ENCODE measurements at places on chromosomes 4 and X.
A peak's percentile ranks its signal among the peaks of the same experiment; 100 is the strongest.

GRCh38 chrX:125769628-125770027 is 396.5 kb downstream of the DCAF12L2 start:
- DNase-seq = no peak

DNA sequence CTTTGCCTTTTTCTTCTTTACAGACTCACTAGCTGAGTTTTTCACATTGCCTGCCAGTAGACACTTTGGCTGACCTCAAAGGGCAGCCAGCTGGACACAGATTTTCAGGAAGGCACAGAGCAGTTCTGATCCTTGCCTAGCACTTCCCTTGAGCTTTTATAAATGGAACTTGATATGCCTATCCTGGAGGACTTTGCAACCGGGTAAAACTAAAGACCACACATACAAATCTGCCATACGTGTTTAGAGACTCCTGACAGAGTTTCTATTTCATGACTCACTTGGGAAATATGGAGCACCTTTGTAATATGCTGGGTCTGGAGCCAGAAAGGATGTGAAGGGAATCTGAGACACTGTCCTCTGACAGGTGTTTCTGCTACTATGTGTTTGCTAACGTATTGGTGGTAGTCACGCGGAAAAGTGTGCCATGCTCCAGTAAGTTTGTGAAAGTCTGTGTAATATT is 56.7 kb upstream of the RASSF6 start:
- DNase-seq = no peak

GRCh38 chr4:105196523-105197145 is 50.0 kb downstream of the TET2 start:
- DNase-seq = no peak

GRCh38 chr4:112532267-112532666 is 16.3 kb upstream of the NEUROG2 start:
- DNase-seq = no peak

DNA sequence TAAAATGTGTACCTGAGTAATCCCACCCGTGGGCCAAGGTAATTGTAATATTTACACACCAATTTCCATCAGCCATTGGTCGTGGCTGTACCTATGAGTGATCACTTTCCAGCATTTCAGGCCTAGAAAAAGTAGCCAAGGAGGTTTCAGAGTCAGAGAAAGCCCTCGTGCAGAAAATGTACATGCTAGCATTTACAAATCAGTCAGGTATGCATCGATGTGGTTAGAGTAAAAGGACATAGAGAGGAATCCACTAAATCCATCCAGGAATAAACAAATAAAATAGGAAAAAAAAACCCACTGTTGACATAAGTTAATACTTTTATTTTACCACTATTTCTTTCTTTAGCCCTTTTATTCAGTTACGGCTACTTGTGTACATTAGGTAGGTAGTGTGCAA is 256.8 kb downstream of the TRIML1 start:
- no peak for DNase-seq

DNA sequence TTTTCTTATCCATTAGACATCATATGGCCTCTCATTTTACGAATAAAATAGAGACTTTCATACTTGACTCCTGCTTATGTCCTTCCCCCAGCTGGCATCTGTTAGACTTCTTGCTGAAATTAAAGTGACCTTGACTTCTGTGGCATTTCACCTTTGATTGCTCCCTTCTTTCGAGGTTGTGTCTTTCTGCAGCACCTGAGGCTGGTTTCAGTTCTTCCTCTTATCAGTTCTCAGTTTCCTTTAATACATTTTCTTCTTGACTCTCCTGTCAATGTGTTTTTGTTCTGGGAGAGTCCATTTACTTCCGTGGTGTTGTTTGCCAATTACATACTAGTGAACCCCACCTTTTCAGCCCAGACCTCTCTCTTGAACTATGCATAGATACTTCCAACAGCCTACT is 81.6 kb downstream of the RBPJ start:
- no peak for DNase-seq

DNA sequence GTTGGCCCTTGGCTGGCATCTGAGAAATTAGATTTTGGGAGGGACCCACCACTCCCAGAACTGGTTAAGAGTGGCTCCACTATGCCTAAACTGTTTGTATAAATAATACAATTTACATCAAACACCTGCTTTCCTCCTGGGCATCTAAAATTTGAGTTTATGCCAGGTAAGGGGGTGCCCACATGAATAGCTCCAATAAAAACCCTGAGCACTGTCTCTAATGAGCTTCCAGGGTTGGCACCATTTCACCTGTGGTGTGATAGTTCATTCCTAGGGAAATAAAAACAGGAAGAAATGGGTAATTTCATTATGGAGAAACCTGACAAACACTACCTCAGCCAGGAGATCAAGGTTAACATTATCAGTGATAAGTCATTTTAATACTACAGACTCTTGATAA is 119.7 kb downstream of the FRYL start:
- no peak for DNase-seq

DNA sequence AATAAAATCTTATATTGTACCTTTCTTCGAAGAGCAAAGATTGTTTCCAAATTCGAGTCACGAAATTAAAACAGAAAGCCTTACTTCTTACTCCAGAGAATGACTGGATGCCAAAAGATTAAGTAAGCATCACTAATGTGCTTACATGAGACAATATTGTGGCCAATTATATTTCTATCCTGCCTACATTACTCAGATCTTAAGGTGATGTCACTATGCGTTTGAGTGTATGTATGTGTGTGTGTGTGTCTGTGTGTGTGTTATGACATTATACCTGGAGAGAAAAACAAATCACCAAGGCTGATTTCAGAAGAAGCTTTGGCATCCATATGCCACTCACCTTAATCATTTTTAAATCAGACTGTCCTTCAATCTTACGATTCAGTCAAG is 556.3 kb downstream of the PPARGC1A start:
- no peak for DNase-seq

DNA sequence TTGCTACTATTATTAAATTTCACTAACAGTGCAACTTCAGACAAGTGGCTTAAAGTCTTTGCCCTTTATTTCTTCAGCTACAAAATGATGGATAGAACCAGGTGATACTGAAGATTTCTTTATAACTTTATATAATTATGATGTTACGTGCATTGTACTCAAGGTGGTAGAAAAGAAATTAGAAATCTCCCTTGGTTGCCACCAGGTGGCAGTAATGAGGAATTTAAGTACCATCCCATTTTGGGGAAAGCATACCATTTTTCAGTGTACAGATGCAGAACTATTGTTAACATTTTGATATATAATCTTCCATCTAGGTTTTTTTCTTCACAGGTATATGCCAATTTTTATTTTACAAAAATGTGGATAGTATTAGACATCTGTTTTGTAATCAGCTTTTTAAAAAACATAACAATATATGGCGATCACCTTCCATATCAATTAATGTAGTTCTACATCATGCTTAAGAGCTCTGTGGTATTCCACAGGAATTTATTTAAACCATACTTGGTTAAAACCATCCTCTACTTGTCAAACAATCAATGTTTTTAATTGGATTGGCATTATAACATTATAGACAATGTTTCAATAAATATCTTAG is 37.7 kb upstream of the RAB33B start:
- DNase-seq = no peak

DNA sequence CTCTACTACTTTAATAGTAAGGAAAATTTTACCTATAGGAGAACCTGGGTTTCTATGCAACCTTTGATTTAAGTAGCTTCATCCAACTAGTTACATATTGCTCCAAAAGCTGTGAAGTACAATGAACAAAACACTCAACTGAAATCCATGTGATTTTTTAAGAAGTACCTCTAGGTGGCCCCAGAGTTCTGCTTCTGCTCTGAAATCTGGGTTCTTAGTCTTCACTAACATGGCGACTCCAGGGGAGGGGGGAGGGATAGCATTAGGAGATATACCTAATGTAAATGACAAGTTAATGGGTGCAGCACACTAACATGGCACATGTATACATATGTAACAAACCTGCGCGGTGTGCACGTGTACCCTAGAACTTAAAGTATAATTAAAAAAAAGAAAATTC is 73.4 kb upstream of the MAGEB2 start:
- DNase-seq = no peak

GRCh38 chrX:42028109-42028508 is 104.8 kb upstream of the CASK start:
- no peak for DNase-seq

GRCh38 chrX:55619547-55619946 is 3.7 kb upstream of the FOXR2 start:
- DNase-seq = no peak

DNA sequence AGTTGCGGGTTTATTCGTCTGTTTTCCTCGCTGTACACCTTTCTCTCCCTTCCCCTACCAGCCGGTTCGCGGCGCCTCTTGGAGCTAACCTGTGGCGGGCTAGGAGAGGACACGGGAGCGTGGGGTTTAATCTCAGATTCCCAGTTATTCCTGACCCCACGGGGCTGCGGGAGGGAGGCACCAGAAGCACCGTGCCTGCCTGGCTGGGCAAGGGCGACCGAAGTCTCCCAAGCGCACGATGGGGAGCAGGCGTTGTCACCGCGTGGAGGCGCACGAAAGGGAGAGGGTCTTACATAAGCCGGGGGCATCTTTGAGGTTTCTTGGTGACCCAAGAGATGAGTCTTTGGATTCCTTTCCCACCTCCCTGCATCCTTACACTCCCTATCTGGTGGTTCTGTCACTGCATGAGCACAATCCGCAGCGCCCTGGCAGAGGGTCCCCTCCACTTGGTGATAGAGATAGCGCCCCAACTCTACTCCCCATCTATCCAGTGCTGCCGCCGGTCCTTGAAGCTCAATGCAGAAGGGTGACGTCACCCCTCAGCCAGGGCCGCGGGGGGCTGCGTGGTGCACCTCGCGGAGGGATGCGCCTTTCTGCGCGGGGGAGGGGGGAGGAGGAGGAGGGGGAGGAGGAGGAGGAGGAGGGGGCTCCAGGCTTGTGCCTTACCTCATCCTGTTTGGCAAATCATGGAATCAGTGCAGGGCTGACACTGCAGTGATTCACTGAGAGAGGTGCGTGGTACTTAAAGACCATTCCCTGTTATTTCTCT is 793 bp downstream of the TSPAN7 start:
- DNase-seq = peak; percentile 2

Data from stimulated activated CD4-positive, alpha-beta T cell treated with anti-CD3 and anti-CD28 coated beads, Interleukin-12 subunit alpha, Interleukin-12 subunit beta, amount 100 ng/mL, for 4 hours (primary cell).